ENCODE measurements at places on chromosomes 12 and 14. TPM values are rescaled to one million over a fixed set of nuclear protein-coding genes. Genes with fewer than 3 reads are reported as not detected.
A peak's percentile ranks its signal among the peaks of the same experiment; 100 is the strongest.

SLC2A14 gene
- total RNA-seq, result not detected

- no peaks in the 10 kb centered on the region for H3K27me3 ChIP-seq
- no peak for DNase-seq
- no peak overlapping the region for H3K4me3 ChIP-seq
- H3K27ac ChIP-seq, result no peak overlapping the region
Observed at GRCh38 chr12:2214411-2214810, 161.6 kb downstream of the CACNA1C start.

- no peak overlapping the region for H3K4me3 ChIP-seq
- peaks cover 6% of the 10 kb centered on the region for H3K4me1 ChIP-seq
- H3K27ac ChIP-seq, result no peak overlapping the region
- DNase-seq, result no peak
- H3K36me3 ChIP-seq, result no peaks in the 10 kb centered on the region
Observed at GRCh38 chr14:103597623-103598377, 31.2 kb upstream of the KLC1 start.

- H3K27ac ChIP-seq, result no peak overlapping the region
- DNase-seq, result no peak
- H3K4me3 ChIP-seq, result no peak overlapping the region
- no peaks in the 10 kb centered on the region for H3K27me3 ChIP-seq
Observed at GRCh38 chr12:41715256-41715655, 429.4 kb downstream of the GXYLT1 start.

GRCh38 chr12:5520831-5521230 lies 88.9 kb downstream of the NTF3 start:
- peak; percentile 80 for DNase-seq
- H3K27me3 ChIP-seq, result no peaks in the 10 kb centered on the region
- no peaks in the 10 kb centered on the region for H3K4me1 ChIP-seq
- no peak overlapping the region for H3K27ac ChIP-seq
- no peak overlapping the region for H3K4me3 ChIP-seq
- no peaks in the 10 kb centered on the region for H3K36me3 ChIP-seq

GPX2 gene
- total RNA-seq, result not detected

DNA sequence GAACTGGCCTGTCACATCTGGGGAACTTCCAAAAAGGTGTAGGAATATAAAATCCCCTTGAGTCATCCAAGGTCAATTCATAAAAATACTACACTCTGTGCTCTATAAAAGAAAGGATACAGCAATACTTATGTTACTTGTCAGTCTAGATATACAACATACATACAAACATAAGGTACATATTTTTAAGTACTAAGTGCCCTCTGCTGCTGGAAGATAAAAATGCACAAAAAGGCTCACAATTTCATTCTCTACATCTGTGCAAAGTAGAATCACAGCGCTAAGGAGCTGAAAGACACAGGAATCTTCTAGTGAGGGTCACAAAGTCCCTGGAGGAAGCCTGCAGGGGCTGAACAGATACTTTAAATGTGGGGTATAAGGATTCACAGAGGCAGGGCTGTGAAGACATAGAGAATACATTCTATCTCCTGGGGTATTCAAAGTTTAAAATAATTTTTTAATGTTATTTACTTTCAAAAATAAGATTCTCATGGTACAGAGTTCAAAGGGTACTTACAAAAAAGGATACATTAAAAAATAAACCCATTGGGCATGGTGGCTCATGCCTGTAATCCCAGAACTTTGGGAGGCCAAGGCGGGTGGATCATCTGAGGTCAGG lies 10.2 kb upstream of the GOLGA5 start:
- no peaks in the 10 kb centered on the region for H3K36me3 ChIP-seq
- no peak for DNase-seq
- H3K27ac ChIP-seq, result no peak overlapping the region
- no peak overlapping the region for H3K4me3 ChIP-seq
- no peaks in the 10 kb centered on the region for H3K4me1 ChIP-seq
- no peaks in the 10 kb centered on the region for H3K27me3 ChIP-seq

GRCh38 chr14:99508896-99509629 lies 27.9 kb downstream of the CCNK start:
- no peak overlapping the region for H3K27ac ChIP-seq
- no peak overlapping the region for H3K4me3 ChIP-seq
- peaks cover 40% of the 10 kb centered on the region for H3K36me3 ChIP-seq
- no peaks in the 10 kb centered on the region for H3K27me3 ChIP-seq

GRCh38 chr14:106378191-106378590 lies 851.8 kb downstream of the TMEM121 start:
- H3K4me3 ChIP-seq, result no peak overlapping the region
- no peaks in the 10 kb centered on the region for H3K36me3 ChIP-seq
- H3K4me1 ChIP-seq, result no peaks in the 10 kb centered on the region
- no peak overlapping the region for H3K27ac ChIP-seq

LIN7A gene
- total RNA-seq, result 5.4 TPM

RD3L gene
- not detected for total RNA-seq

DNA sequence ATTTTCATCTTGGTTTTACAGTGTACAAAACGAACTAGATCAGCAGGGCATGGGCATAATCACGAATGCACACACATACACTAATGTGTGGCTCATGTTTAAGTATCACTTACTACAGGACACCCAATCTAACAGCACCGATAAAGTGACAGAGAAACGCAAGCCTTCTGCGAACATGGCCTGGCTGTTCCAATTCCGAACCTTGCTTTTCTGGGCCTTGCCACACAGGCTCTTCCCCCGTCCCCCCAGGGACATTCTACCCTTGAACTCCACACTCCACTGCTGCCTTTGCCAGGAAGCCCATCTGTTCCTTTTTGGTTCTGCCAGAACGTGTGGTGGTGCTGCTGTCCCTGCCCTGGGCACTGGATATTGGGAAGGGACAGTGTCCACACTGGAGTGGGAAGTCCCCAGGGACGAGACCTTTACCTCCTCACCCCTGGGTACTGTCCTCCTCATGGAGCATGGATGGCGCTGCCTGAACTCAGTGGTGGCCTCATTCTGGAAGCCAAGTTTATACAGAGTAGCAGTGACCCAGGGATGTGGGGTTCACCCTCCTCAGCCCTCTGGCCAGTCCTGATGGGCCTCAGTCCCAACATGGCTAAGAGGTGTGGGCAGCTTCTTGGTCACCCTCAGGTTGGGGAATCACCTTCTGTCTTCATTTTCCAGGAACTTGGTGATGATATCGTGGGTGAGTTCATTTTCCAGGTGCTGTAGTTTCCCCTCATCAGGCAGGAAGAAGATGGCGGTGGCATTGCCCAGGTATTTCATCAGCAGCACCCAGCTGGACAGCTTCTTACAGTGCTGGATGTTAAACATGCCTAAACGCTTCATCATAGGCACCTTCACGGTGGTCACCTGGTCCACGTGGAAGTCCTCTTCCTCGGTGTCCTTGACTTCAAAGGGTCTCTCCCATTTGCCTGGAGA lies 7.9 kb downstream of the SERPINA1 start:
- H3K4me3 ChIP-seq, result no peak overlapping the region
- no peaks in the 10 kb centered on the region for H3K4me1 ChIP-seq
- no peak overlapping the region for H3K27ac ChIP-seq
- DNase-seq, result no peak
- no peaks in the 10 kb centered on the region for H3K36me3 ChIP-seq
- no peaks in the 10 kb centered on the region for H3K27me3 ChIP-seq

KRT72 gene
- total RNA-seq, result not detected

DNA sequence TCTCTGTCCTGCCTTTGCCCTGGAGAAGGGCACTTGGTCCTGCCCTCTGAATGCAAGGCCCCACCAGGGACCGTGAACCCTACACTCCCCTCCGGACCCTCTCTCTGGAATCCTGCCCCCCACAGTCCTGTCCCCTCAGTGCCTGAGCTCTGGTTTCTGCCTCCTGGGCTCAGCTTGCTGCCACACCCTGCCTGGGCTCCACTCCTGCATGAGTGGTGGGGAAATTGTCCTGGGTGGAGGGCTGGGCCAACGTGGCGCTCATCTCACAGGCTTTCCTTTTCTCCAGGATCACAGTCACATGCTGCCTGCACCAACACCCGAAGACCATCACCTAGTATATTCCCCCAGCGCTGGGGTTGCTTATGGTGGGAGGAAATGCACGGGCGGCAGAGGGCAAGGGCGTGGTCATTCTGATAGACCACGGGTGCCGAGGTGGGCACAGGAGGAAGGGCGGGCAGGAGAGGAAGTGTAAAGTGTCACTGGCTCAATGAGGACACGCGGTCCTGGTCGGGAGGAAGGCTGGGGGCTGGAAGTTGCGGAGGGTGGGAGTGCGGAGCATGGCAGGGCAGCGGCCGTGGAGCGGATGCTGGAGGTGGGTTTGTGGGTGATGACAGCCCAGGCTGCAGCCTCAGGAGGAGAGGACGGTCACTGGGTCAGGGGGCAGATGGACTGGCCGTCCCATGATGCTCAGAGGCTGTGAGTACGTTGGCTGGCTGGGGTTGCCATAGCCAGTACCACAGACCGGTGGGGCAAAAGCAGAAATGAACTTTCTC lies 99.5 kb downstream of the KIF26A start:
- no peaks in the 10 kb centered on the region for H3K4me1 ChIP-seq
- H3K36me3 ChIP-seq, result no peaks in the 10 kb centered on the region
- H3K27me3 ChIP-seq, result no peaks in the 10 kb centered on the region
- H3K4me3 ChIP-seq, result no peak overlapping the region
- no peak overlapping the region for H3K27ac ChIP-seq

DNA sequence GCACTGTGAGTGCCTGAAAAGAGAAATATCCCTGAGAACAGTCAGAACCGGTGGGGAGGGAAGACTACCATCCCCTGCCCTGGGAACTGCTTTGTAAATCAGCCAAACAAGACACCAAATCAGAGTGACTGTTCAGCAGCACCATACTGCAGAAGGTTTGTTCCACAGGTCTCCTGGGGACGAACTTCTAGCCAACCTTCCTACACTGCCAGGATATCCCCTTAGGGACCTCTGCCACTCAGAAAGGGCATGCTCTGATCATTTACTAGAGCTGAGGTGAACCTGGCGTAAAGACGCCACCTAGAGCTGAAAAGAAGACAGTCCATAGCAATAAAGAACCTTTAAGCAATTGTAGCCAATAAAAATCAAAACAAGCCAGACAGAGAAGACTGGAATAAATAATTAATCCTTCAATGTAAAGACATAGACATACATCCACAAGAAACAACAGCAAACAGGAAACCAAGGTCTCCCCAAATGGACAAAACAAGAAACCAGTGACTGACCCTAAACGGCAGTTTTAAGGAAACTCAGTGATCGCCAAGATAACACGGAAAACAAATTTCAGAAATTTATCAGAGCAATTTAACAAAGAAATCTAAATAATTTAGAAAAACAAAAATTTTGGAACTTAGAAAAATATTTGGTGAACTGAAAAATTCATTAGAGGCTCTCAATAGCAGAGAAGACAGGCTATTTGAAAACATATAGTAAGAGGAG lies 228.1 kb upstream of the AMIGO2 start:
- no peak overlapping the region for H3K4me3 ChIP-seq
- no peaks in the 10 kb centered on the region for H3K4me1 ChIP-seq
- H3K27ac ChIP-seq, result no peak overlapping the region
- no peaks in the 10 kb centered on the region for H3K27me3 ChIP-seq
- no peaks in the 10 kb centered on the region for H3K36me3 ChIP-seq

KLRG1 gene
- 1.7 TPM for total RNA-seq

CLBA1 gene
- total RNA-seq, result 7.1 TPM

DNA sequence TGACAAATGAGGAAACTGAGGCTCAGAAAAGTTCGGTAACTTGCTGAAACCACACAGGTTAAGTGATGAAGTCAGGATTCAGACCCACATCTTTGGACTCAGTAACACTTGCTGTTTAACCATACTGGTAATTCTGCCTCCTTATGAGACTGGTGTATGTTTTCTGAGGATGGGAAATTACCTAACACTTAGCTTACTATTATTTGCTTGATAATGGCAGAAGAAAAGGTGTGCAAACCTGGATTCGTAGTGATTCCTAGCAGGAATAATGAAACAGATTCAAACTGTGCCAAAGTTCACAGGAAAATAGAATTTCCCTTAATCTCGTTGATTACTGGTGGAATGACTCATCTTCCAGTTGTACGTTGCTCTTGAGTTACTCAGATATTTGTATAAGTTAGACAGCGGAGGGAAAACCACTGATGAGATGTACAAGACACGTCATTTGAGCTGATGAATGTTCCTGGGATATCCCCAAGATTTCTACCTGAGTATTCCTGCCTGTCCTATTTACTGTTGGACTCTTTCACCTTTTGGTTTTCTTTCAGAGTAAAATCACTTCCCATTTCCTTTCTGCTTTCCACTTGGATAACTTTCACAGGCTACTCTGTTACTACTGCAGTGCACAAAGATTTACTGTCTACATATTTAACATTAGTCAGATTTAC lies 37.5 kb downstream of the PRORP start:
- no peak for DNase-seq
- H3K4me1 ChIP-seq, result peaks cover 10% of the 10 kb centered on the region
- H3K36me3 ChIP-seq, result no peaks in the 10 kb centered on the region
- no peak overlapping the region for H3K27ac ChIP-seq

DNA sequence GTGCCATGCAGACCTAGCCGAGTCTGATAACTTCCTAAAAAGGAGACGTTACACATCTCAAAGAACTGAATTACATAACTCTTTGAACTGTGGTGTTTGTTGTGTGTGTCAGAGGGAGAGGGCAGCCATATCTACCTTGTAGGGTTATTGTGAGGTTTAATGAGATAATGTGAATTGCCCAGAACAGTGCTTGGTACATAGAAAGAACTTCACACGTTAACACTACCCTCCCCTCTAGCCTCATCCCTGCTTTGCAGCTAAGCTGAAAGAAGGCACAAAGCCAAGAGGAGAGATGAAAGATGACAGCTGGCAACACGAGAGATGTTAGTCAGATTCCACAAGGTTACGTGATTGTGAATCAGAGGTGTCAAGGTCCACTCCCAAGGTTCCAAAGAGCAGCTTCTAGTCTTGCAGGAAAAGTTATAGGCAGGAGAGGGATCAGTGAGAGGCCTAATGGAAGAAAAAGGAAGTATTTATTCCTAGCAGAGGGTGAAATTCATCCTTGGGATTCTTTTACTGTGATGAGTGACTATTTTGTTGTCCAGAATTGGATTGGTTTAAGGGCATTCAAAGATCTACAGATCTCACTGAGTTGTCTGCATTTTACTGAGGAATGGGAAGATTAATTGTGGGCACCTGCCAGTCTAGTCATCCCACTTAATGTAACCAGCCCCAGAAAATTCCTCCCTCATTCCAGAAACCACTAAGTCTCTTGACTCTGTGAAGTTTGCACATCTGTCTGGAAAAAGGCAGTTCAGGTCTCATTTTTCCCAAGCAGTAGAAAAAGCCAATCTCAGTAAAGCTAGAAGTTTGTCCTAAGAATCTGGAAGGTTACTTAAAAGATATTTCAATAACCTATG lies 25.9 kb upstream of the WNK1 start:
- no peak for DNase-seq
- no peaks in the 10 kb centered on the region for H3K27me3 ChIP-seq
- H3K4me1 ChIP-seq, result no peaks in the 10 kb centered on the region
- H3K27ac ChIP-seq, result no peak overlapping the region
- H3K36me3 ChIP-seq, result no peaks in the 10 kb centered on the region
- H3K4me3 ChIP-seq, result no peak overlapping the region

TC2N gene
- total RNA-seq, result 22.2 TPM

RDH16 gene
- 0.17 TPM for total RNA-seq

B4GALNT1 gene
- total RNA-seq, result 2.8 TPM

All from esophagus muscularis mucosa (tissue), 4 donors.